Activated T-cell treated with anti-CD3 and anti-CD28 coated beads for 4 hours (primary cell): ENCODE measurements at places on chromosomes 12 and 14.

DNA sequence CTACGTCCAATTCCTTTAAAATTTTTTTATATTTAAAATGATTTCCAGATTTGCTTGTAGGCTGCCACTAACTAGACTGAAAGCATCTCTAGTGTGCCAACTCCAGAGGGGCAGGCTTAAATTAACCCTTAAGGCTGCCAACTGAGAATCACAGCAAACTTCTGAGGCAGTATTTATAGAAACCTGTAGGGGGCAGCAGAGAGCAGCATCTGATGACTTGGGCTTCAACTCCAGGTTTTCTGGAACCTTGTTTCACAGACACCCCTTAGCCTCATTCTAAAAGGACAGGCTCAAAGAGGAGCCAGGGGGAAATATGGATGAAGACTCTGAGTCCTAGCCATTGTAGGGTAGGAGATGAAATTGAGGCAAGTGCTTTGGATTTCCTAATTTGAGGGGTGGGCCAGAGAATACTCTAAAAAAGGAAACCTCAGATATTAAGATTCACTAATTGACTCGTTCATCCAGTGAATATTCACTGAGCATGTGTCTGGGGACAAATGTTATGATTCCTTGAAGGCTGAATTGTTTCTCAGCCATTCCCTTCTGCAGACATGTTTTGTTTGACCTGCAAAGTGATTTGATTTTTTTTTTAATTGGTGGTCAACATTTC, 63.3 kb upstream of the HSPB8 start:
- no peak for DNase-seq

- no peak for DNase-seq
Observed at GRCh38 chr12:45368841-45369489, 153.1 kb downstream of the ANO6 start.

- peak; percentile 76 for DNase-seq
Observed at GRCh38 chr14:105489542-105490266, 1.3 kb upstream of the TEDC1 start.

- no peak for DNase-seq
Observed at GRCh38 chr14:75723716-75724115, 62.7 kb downstream of the TTLL5 start.

GRCh38 chr12:64081008-64081404, 141.1 kb downstream of the KICS2 start:
- no peak for DNase-seq

DNA sequence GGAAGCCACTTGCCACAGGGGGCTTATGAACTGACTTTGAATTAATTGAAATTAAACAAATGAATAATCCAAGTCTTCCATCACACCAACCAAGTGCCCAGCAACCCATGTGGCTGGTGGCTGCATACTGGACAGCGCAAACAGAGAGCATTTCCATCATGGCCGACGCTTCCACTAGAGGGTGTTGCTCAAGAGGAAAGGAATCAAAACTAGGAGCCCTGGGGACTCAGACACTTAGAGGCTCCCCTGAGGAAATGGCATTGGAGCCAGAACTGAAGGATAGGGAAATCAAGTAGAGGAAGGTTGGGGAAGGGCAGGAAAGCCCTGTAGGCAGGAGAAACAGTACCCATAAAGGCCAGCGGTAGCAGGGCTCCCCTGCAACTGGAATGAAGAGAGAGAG, 50.6 kb upstream of the NUAK1 start:
- DNase-seq, result no peak

GRCh38 chr12:4223273-4223845, 50.2 kb upstream of the CCND2 start:
- no peak for DNase-seq

DNA sequence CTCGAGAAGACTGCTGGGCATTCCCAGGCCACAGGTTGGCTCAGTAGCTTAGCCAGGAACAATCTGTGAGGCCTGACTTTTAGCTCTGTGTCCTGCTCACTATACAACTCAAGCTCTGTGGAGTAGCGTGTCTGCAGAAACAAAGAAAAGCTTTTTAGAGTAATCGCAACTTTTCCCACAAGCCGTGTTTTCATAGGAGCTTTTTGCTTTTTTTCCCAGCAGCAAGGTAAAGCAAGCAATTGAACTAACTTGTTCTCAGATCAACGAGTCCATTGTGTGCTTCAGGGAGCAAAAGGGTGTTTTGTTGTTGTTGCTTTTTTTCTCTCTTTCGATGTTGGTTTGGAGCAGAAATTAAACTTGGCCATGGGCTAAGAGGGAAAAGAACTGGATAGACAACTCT, 97.3 kb upstream of the BCL2L14 start:
- no peak for DNase-seq

GRCh38 chr12:19387161-19387560, 52.1 kb upstream of the AEBP2 start:
- DNase-seq, result no peak

GRCh38 chr12:57272337-57273151, 21.6 kb upstream of the STAC3 start:
- no peak for DNase-seq

- peak; percentile 2 for DNase-seq
Observed at GRCh38 chr12:104551-105081, 38.0 kb downstream of the IQSEC3 start.

DNA sequence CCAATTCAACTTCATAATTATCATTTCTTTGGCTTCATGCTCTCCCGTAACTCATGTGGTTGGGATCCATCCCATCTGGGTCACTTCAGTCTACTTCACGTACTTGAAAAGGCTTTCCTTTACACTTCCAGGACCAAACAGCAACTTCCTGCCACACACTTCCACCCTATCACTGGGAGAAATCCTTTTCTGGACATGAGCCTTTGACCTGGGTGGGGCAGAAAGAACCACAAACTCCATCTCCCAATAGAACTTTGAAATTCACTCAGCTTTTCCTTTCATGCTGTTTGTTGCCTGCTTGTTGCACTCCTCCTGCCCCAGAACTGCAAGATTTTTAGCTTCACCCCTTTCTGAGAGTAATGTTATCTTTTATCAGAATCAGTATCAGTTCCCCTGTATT, 18.4 kb upstream of the GALNT16 start:
- no peak for DNase-seq

GRCh38 chr12:24945039-24945438, 3.9 kb downstream of the BCAT1 start:
- no peak for DNase-seq

DNA sequence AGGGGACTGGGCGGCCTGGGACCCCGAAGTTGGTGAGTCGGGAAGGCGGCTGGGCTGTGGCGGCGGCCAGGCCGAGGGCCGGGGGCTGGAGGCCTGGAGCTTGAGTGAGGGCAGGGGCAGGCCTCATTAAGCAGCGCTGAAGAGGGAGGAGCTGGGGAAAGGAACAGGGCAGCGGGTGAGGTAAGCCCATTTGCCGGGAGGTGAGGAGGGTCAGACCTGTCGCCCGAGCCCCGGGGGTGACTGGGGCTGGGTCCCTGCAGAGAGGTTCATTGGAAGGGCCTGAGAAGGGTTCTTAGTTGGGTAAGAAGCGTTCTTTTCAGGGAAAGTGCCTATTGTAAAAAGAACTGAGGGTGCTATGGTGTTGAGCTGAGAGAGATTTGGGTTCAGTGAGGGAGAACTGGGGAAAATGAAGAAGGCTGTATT, 441 bp downstream of the RAB5B start:
- DNase-seq, result no peak

DNA sequence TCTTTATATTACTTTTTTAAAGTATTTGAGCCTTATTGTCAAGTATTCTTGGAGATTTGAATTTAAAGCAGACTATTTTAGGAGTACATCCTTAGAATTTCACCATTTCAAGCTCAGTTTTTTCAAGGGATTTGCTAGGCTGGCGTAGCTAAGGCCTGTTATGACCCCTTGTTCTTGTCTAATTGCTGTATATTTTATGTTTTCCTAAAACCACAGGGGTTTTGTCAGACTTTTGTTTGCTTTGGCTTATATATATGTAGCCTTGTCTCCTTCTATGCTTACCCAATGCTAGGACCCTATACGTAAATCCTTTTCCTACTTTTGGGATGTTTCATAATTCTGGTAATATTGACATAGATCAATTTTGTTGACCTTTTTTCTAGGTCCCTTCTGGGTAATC, 147.0 kb upstream of the SYT10 start:
- DNase-seq, result no peak

GRCh38 chr12:6957741-6958608, 6.8 kb downstream of the PTPN6 start:
- DNase-seq, result no peak

GRCh38 chr14:21440859-21441258, 15.1 kb downstream of the CHD8 start:
- DNase-seq, result no peak

DNA sequence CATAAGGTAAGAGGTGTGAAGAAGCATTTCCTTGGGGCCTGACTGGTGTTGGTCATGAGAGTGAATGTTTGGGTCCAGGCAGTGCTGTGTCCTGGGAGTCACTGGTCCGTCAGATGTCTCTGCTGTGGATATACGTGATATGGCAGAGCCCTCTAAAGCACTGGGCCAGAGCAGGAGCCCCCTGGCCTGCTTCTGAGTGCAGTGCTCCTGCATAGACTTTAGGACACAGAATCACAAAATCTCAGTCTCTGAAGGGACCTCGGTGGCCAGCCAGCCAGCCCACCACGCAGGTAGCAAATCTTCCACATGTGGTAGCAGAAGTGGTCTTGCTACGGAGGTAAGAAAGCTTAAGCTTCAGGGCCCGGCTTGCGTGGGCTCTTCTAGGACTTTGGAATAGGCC, 18.5 kb upstream of the AQP2 start:
- DNase-seq, result no peak

- no peak for DNase-seq
Observed at GRCh38 chr12:121513464-121514183, 67.2 kb downstream of the KDM2B start.

DNA sequence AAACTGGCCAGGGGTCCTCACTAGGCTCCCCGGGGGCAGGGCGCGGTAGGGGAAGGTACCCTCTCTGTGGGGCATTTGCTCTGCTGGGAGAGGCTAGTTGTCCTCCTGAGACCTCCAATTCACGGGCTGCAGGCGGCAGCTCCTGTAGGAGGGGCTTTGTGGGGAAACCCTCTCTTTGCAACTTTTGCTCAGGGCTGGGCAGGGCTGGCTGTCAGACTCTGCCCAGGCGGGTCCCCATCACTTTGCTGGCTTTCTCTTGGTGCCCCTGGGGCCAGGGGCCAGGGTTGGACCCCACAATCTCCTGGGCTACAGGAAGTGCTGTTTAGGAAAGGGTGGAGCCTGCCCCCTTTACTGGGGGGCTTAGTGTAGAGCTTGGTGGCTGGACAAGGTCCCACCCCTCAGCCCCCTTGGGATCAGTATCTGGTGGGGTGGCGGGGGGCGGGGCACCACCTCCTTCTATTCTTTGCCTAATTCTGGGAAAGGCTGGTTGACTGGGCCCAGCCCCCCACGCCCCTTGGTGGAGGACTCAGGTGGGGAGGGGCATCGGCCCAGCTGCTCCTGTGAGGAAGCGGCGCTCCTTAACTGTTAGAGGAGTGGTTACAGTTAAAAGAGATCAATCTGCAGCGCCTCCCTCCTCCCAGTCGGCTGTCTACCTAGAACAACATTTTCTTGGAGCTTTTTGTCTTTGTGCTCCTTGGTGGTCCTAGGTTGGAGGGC, 918.7 kb downstream of the AACS start:
- DNase-seq, result no peak

- no peak for DNase-seq
Observed at GRCh38 chr12:46933947-46934346, 108.2 kb upstream of the SLC38A4 start.

- DNase-seq, result no peak
Observed at GRCh38 chr12:102441077-102441596, 39.2 kb downstream of the IGF1 start.

GRCh38 chr12:94736820-94737219, 86.5 kb upstream of the TMCC3 start:
- DNase-seq, result no peak

- no peak for DNase-seq
Observed at GRCh38 chr14:49194067-49194466, 392.1 kb downstream of the RPS29 start.
